ENCODE measurements at places on chromosomes 6 and 20.

GRCh38 chr6:6612308-6612707 lies 23.8 kb downstream of the LY86 start:
- DNase-seq: no peak

- no peak for DNase-seq
Observed at GRCh38 chr6:139655783-139656705, 281.6 kb upstream of the CITED2 start.

DNA sequence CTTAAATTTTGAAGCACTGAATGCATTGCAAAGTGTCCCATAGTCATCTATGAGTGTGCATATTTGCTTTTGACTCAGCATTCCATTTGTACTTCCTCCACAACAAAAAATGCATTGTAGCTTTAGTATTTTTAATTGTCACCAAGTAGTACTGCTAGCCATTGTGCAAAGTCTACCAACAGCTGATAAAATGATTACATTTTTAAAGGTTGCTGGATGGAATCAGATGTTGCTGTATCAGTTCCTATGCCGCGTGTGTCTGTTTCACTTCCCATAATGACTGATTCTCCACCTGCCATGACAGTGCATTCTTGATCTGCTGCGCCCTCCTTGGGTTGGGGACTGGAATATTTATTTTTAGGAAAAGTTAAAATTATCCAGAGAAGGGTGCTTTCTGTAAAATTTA lies 41.2 kb downstream of the SLX4IP start:
- no peak for DNase-seq

DNA sequence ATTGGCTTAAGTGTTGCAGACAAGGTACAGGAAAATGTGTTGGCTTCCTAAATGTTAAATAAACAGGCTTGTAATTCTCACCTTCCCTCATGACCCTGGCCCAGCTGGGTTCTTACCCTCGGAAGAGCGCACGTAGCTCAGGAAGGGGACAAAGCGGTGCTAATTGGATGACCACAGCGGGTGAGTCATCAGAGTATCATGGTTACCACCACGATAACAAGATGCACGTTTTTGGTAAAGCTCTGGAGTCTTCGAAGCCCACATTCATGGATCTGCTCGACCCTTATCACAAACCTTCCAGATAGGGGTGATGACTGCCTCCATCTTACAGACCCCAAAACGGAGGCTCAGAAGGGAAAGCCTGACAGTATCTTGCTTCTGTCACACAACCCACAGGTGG lies 32.8 kb downstream of the APCDD1L start:
- DNase-seq: no peak

DNA sequence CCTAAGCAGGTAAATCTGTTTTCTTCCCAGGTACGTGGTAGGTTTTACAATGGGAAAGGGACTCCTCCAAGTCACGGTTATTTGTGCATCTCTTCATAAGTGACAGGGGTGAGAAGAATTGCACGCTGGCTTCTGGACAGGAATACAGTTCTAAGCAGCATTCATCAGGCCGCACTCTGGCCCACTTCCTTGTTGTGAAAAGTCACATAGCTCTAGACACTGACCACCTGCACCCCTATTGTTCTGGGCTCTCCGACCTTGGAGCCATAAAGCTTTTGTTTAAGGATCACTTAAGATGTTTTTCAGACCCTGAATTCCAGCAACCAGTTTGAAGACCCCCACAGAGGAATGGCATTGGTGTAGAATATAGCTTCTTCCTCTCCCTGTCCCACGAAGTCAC lies 31.4 kb downstream of the RAMACL start:
- DNase-seq: no peak

GRCh38 chr6:38522322-38522721 lies 117.4 kb downstream of the BTBD9 start:
- DNase-seq: no peak

- DNase-seq: no peak
Observed at GRCh38 chr6:53924821-53925422, 130.1 kb downstream of the LRRC1 start.
